ENCODE measurements at places on chromosomes 11 and 22.

GRCh38 chr11:72724021-72724551 lies 28.1 kb downstream of the ARAP1 start:
- no peak for DNase-seq

GRCh38 chr22:22709719-22710445 lies 65.5 kb downstream of the GGTLC2 start:
- DNase-seq = no peak

DNA sequence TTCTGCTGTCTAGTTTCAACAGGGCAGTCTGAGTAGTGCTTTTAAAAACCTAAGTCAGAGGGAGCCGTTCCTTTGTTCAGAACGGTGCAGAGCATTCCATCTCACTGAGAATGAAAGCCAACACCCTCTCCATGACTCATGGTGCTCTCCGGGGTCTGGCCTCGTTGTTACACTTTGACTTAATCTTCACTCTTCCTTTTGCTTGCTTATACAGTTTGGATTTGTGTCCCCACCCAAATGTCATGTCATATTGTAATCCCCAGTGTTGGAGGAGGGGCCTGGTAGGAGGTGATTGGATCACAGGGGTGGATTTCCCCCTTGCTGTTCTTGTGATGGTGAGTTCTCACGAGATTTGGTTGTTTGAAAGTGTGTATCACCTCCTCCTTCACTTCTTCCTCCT lies 292.2 kb downstream of the ST3GAL4 start:
- no peak for DNase-seq

DNA sequence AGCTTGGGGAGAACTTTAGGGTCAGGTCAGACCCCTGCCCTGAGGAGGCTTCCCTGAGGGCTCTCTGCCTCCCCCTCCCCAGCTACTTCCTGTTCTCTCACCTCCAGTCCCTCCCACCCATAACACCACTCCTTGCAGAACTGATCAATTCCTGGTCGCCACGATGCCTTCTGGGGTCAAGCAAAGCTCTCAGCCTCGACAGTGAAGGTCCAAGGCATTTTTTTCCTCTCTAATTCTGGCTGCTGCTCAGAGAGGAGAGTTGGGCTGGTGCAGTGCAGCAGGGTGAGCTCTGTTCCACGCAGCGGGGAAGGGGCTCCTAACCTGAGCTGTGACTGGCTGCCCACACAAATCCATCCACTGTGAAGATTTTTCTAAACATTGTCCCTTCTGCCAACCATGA lies 628.4 kb downstream of the BRD1 start:
- no peak for DNase-seq

DNA sequence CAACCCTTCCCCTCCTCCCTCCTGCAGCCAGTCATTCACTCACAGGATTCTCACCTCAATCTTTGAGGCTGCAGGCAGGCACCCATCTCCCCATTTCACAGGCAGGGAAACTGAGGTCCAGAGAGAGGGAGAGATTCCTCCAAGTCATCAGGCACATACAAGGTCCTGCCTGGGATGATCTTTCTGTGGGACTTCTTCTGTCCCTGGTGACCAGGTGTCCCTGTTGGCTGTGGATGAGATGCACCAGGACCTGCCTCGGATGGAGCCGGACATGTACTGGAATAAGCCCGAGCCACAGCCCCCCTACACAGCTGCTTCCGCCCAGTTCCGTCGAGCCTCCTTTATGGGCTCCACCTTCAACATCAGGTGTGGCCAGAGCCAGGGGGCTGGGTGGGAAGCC lies 7.8 kb downstream of the FTH1 start:
- no peak for DNase-seq

- DNase-seq = no peak
Observed at GRCh38 chr11:12061851-12062560, 48.4 kb upstream of the MICAL2 start.

DNA sequence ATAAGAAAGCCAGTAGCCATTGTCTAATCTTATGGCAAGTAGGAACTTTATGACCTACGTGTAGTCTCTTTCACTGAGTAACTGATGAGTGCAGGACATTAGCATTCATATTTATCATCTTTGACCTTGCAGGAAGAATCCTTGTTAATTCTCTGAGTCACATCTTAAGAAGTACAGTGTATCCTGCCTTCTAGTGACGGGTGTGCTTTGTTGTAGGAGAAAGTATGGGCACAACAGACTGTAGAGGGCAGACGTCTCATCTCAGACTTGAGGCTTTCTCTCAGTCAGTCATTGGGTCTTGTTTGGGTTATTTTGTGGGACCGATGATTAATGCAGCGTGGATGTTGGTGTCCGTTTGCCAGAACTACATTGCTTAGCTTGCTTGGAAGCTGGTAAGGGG lies 6.8 kb downstream of the RNF214 start:
- DNase-seq = no peak

- DNase-seq = no peak
Observed at GRCh38 chr11:8329847-8330361, 66.2 kb upstream of the LMO1 start.

GRCh38 chr11:2089536-2090165 lies 49.5 kb downstream of the IGF2 start:
- no peak for DNase-seq

GRCh38 chr11:65716774-65717405 lies 3.7 kb downstream of the RNASEH2C start:
- no peak for DNase-seq

GRCh38 chr11:73154178-73154577 lies 12.1 kb upstream of the FCHSD2 start:
- peak; percentile 13 for DNase-seq

- no peak for DNase-seq
Observed at GRCh38 chr11:58608331-58608730, 14.1 kb upstream of the CNTF start.

DNA sequence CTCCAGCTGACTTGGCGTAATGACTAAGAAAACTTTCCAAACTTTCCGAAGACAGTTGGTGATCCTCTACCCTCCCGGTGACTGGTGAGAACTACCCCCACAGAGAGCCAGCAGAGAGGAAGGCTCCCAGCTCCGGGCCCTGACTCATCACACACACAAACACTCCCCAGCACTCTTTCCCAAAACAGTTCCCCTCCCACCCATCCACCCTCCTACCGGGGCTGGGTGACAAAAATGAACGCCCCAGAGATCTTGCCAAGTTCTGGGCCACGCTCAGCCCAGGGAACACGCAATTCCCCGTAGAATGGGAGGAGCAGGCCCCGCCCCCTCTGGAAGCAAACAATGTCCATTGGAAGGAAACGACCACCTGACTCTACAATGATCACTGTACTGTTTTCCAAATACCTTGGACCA lies 21.3 kb upstream of the JAM3 start:
- no peak for DNase-seq

- DNase-seq = peak; percentile 26
Observed at GRCh38 chr22:28247667-28248363, 328.8 kb upstream of the PITPNB start.

DNA sequence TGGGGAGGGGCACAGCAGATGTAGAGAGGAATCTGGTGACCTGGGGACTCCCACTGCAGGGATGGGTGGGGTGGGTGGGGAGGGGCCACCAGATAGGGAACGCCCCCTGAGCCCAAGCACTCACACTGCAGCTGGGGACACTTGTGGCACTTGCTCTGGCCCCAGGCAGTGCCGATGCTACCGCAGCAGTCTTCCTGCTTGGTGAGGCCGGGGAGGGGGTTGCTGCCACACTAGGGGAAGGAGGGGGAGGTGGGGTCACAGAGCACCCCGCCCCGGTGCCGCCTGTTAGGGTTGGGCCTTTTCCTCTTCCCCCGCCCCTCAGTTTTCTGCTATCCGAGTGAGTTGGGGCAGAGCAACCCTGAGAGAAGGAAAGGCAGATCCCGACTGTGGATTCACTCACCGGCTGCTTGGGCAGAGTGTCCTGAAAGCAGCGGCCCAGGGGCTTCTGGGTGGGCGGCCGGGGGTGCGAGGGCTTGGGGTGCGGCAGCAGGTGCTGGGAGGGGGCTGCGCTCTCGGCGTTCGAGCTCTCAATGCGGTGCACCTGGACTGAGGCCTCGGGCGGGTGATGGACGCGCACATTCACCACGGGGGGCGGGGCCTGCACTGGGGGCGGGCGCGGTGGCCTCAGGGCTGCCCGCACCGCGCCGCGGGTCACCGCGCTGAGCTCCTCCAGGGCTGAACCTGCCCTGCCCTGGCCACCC lies 4.7 kb downstream of the LTBP3 start:
- DNase-seq = no peak

DNA sequence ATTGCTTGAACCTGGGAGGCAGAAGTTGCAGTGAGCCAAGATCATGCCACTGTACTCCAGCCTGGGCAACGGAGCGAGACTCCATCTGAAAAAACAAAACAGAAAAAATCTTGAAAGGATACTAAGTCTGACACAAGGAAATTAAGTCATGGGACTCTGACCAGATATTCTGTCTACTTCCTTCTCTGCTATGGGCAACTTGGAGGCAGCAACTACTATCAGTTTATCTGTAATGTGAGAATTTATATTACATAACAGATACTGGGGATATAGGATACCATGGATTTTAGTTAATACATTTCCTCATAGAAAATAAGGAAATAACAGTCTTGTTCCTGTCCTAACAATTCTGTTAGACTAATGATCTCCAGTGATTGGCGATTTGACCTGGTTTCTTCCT lies 1.6 kb upstream of the SGSM3 start:
- no peak for DNase-seq

DNA sequence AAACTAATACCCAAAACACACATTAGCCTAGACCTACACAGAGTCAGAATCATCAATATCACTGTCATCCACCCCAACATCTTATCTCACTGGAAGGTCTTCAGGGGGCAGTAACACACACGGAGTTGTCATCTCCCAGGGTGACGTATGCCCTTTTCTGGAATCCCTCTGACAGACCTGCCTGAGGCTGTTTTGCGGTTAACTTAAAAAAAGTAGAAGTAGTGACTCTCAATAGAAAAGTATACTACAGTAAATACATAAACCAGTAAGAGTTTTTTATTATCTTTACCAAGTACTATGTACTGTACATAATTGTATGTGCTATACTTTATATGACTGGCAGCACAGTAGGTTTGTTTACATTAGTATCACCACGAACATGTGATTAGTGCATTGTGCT lies 80.5 kb downstream of the PGR start:
- DNase-seq = no peak

GRCh38 chr22:41021061-41021612 lies 70.0 kb downstream of the RBX1 start:
- no peak for DNase-seq

DNA sequence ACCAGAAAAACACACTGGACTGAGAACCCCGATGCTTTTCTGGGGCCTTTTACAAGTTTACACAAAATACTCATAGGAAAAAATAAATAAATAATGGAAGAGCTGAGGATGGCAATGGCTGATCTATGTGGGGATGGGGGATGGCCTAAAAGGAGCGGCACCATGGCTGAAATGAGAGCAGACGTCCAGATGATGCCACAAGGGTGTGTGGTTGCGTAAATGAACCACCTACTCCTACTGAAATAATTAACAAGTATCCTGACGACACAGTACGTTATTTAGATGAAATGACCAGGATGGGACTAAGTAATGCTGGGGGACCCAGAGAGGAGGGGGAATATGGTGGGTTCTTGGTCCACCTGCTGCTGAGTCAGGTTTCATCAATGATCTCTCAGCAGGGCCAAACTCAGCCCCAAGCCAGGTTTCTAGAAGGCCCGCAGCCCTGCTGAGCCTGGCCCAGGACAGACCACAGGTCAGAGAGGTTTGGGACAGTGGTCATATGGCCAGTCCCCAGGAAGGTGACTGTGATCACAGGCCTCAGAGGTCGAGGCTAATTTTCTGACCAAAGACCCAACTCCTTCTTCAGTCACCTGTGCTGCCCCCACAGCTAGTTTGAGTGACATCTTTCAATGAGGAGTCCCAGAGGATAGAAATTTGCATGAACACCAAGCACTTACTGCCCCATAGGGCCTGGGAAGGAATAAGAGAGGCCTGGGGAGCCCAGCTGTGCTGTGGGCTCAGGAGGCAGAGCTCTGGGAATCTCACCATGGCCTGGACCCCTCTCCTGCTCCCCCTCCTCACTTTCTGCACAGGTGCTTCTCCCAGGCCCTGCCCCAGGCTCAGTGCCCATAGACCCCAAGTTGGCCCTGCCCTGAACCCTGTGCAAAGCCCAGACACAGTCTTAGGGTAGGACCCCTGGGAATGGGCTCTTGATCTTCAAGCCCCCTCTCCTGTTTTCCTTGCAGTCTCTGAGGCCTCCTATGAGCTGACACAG lies 76.3 kb upstream of the IGLL5 start:
- no peak for DNase-seq

DNA sequence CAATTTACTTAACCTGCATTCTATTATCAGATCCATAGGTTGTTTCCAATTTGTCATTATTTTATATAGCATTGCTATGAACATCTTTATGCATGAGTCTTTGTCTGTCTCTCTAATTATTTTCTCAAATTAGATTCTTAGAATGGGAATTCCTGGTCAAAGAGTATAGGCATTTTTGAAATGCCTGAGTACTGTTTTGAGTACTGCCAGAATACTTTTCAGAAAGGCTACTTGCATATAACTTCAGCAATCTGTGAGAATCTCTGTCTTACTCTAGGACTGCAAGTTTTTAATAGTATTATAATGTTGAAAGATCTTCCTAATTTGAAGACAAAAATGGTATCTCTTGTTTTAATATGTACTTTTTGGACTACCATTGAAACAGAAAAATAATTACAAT lies 56.6 kb downstream of the KCNC1 start:
- DNase-seq = no peak

GRCh38 chr11:95545116-95545875 lies 244.3 kb downstream of the FAM76B start:
- DNase-seq = no peak

DNA sequence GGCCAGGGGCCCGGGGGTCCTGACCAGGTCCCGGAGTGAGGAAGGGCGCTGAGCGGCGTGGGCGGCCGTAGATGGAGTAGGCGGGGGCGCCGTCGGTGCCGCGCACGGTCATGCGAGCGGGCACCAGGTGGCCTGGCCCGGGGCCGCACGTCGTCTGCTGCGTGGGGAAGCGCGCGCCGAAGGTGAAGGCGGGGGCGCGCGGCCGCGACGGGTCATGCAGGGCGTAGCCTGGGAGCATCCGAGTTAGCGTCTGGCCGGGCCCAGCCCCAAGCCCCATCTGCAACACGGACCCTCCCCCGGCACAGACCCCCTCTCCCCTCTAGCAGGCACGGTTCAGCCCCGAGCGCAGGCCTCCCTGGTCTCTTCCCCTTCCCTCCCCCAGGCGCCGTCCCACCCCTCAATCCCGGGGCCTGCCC lies 1.7 kb upstream of the TYMP start:
- DNase-seq = no peak

DNA sequence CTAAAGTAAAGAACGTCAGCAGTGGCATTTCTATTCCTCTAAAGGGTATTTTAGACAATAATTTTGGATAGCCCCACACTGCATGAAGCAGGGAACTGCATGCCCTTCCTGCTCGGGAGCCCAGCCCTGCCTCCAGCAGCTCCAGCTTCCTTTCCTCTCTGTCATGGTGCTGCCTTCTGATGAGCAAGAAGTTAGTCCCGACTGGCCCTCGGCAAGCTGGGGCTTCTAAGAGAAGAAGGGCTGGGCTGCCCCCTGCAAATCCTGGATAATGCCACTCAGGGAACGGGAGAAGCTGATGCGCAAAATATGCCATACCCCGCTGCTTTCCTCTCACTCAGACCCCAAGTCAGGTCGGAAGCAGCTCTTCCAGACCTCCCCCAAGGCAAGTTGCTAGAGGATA lies 296.4 kb downstream of the ETS1 start:
- DNase-seq = no peak

- no peak for DNase-seq
Observed at GRCh38 chr11:14905104-14906033, 13.3 kb upstream of the CYP2R1 start.

Measured in anterior cingulate cortex (tissue), 58 donors.